ENCODE measurements at places on chromosomes 16 and 17. TPM values are rescaled to one million over a fixed set of nuclear protein-coding genes. Genes with fewer than 3 reads are reported as not detected.
A peak's percentile ranks its signal among the peaks of the same experiment; 100 is the strongest.

GRCh38 chr16:74046524-74046923 is 250.1 kb upstream of the PSMD7 start:
- DNase-seq = no peak

DNA sequence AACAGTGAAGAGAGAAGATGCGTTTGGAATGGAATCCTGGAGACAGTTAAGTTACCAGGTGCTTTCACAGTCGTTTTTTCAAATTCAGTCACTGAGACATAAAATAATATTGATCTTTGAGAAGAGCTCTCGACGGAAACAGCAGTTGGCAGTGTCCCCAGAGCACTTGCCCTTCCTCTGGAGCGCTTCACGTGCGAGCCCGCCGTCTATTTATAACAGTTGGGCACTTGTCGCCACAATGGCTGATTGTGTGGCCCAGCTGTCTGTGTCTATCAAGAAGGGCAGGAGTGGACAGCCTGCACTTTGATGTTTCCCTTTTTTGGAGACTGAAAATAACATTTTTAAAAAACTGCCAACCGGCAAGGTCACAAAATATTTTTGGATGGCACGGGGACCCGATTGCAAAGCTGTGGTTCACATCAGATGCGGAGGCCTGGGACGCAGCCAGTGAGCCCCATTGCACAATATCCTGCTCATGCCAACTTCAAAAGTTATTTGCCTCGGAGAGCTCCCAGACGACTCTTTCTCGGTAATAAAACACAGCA is 62.9 kb downstream of the ADCY9 start:
- DNase-seq = peak; percentile 39

GRCh38 chr16:89369266-89369895 is 121.0 kb downstream of the ANKRD11 start:
- no peak for DNase-seq

DNA sequence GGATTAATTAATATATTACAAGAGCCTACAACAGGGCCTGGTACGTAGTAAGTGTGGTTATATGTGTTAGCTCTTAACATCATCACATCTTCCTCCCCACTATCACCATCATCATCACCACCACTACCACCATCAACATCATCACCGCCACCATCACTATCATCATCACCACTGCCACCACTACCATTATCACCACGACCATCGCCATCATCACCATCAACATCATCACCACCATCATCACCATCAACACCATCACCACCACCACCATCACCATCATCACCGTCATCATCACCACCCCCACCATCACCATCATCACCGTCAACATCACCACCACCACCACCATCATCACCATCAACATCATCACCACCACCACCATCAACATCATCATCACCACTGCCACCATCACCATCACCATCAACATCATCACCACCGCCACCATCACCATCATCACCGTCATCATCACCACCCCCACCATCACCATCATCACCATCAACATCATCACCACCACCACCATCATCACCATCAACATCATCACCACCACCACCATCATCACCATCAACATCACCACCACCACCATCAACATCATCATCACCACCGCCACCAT is 7.8 kb upstream of the IL4R start:
- DNase-seq = no peak

DNA sequence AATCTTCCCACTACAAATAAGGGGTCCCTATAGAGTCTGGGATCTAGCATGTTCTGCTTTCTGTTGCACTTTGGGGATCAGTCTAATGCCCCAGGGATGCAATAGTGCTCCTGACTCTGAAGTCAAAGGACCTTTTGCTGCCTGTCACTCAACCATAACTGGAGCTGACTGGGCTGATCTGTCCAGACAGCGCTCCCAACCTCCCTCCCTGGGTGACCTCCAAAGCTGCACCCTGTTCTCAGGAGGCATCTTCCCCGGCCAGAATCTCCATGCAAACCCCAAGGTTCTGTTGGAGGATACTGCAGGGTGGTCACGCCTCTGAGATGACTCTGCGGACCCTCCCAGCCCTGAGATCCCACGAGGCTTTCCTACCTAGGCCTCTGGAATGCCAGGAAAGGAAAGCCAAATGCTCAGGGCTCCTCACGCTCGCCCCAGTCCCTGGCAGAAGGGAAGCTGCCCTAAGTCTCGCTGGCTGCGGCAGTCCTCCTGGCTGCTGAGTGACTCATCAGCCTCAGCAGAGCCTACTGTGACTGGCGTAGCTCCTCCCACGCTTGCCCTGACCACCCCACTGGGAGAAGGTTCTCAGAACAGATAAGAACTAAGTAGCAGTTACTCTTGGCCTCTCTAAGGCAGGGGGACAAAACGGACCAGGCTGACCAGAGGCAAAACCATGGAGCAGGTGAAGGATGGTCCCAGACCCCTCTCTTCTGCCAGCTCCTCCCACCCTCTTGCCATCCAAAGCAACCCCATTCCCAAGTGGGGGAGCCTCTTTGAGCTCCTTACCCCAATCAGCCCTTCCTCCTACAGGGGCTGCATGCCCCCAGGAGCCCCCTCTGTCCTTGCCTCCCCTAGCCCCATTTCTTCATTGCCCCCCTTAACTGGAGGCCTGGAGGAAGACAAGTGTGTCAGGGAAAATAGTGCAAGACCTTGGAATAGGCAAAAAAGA is 124.1 kb upstream of the TNRC6C start:
- peak; percentile 87 for DNase-seq

DNA sequence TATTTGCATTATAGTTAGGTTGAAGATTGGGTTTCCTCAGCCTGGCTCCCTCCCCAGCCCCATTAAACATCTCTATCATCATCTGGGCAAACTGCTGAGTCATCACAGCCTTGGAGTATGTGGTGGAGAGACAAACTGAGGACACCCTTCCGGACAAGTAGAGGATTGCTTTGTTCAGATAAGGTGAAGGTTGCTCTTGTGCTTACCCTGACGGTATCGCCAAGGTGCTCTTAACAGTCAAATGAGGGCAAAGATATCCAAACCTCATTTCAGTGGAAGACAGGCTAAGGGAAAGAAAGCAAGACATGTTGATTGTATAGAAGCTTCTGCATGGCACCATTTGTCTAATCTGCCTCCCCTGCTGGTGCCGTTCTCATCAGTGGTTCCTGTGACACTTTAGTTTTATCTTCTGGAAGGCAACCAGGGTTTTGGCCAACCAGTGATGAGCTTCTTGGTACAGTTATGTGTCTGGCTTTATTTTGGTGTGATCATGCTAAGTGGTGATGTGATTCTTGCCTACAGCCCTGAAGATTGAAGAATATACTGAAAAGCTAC is 56.9 kb upstream of the LGALS9 start:
- peak; percentile 16 for DNase-seq

GRCh38 chr16:21302898-21303528 is 24.9 kb upstream of the CRYM start:
- DNase-seq = peak; percentile 69

GRCh38 chr17:45006927-45007461 is 38.9 kb upstream of the C1QL1 start:
- no peak for DNase-seq

The QPRT gene
- total RNA-seq = 1.3 TPM
